ENCODE measurements at places on chromosomes 2 and 18. TPM values are rescaled to one million over a fixed set of nuclear protein-coding genes. Genes with fewer than 3 reads are reported as not detected.

DNA sequence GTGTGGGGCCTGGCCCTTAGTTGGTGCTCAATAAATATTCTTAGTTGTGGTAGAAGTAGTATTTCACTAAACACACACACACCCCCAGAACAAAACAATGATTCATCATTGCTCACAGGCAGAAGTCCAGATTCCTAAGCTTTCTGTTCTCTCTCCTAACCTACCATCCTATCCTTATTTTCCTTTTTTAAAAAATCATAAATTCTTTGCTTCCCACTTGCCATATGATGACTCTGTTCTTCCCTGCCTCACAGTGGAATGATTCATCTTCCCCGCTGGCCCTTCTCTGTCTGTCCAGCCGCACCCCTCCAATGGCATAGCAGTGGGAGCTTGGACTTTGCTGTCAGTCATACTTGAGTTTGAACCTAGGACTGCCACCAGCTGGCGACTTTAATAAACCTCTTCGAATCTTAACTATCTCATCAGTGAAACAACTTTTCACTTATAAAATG is 5.2 kb downstream of the EML6 start:
- DNase-seq, result no peak

DNA sequence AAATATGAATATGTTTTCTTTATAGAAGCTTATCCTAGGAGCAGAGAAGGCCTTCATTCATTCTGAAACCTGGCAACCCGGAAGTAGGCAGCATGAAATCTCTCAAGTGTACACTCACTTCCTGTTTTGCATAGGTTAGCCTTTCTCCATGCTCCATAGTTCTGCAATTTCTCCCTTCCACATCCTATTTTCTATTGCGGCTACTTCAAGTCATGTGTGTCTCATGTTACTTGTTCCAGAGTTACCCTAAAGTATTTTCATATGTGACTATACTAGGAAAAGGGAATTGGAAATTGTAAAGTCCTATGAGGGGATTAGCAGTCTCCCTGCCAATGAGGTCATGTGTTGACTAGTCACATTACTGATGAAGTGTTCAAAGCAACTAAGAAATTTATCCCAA is 320.6 kb downstream of the NCKAP5 start:
- DNase-seq, result no peak

DNA sequence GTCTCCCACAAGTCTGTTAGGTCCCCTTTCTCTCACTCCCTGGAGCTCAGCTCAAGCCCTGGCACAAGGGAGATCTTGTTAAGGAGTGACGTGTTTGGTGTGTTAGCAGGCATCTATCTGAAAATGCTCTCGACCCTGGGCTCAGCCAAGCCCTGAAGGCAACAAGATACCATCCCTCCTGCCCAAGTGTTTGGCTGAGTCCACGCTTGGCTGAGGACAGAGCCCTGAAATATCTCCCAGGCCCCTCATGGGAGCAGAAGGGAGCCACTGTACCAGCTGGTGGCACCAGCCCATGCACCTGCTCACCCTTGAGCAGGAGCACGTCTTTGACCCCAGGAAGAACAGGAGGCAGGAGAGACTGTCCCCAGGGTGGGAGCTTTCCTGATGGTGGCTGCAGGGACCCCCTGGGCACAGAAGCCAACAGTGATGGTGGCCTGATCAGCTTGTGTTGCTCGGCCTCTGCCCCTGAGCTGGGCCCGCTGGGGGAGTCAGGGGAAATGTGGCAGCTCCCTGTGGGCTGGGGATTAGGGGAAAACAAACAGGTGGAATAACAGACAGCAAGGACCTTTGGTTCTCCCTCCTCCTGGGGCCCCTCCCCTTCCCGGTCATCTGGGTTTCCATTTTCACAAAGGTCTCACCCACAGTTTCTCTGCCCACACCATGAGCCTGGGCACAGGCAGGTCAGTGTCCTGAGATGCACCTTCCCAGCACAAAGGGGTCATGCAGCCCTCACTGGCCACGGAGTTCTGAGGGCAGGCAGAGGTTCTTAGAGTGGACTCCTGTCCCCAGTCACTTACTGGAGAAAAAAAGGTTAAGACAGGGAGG is 91.6 kb downstream of the RHOB start:
- peak; percentile 32 for DNase-seq

DNA sequence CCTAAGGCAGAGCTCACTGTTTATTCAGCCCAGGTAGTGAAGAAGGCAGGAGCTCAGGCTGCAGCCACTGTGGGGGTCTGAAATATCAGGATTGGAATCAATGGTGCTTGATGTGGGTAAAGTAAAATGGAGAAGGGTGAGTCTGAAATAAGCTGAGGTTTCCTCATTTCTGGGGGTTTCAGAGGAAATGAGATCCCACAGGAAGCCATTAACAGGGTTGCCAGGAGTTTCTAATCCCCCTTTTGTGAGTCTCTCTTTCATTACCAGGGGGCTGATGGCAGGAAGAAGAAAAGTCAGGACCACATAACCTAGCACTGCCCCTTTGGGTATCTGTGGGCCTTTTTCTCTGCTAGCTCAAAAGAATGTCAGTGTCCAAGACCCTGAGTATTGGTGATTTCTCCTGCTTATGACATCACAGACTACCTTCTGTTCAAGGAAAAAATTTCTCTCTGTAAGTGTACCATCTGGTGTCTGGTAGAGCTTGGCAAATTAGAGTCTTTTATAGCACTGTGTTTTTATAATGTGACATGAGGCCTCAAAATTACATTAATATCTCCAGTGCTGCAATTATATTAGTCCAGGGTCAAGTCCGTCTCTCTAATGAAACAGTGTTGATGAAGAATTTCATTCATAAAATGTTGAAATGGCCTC is 56.0 kb downstream of the LBH start:
- no peak for DNase-seq

The CD28 gene
- total RNA-seq, result 7.4 TPM

DNA sequence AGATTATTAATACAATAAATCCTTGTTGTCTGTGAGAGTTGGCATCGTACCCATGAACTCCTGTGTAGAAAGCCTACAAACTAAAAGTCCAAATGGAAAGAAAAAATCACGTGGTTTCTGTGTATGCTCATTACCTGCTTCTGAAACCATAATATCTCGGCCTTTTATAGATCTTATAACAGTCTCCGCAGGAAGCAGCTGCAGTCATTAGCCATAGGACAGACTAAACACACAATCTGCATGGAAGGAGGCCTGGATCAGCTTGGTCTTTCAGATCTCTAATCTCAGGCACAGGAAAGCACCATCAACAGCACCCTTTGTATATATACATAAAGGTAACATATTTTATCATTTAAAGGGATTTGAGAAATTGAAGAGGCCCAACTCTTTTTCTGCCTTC is 508.9 kb upstream of the TCF4 start:
- DNase-seq, result no peak

GRCh38 chr2:172870396-172870795 is 134.8 kb downstream of the RAPGEF4 start:
- DNase-seq, result no peak

DNA sequence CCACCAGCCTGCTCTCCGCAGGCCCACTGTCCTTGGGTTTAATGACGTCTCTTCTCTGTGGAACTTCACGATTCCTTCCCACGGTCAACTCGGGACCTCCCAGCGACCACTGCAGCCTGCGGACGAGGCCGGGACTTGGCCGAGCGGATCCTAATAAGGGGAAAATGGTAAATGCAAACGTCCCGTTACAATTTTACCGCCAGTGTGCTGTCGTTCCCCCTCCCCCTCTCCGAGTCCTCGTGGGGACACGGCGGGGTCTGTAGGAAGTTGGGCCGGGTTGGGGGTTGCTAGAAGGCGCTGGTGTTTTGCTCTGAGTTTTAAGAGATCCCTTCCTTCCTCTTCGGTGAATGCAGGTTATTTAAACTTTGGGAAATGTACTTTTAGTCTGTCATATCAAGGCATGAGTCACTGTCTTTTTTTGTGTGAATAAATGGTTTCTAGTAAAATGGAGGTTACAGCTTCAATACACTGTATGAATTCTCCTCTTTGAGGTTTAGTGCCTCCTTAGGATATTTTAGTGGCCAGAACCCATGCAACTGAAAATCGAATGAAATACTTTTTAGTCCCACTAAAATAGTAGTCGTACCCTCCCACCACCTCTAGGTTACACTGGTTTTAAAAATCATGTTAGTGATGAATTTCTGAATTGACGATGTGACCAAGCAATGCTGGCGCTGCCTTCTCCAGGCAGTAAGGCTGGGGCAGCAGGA is 2.3 kb downstream of the HOXD11 start:
- no peak for DNase-seq

DNA sequence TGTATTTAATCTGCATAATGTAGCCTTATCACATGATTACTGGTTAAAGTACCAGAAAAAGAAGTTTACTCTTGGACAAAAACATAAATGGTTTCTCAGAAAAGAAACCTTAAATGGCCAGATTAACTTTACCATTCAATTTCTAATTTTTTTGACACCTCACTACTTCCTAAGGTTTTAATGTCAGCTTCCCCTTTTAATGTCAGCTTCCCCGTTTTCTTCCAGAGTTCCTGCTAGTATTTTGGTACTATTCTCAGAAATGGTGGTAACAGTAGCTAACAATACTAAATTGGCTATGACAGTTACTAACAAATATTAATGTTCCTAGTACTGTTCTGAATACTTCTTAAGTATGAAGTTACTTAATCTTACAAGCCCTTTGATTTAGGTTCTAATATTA is 22.4 kb upstream of the SLC8A1 start:
- DNase-seq, result no peak

DNA sequence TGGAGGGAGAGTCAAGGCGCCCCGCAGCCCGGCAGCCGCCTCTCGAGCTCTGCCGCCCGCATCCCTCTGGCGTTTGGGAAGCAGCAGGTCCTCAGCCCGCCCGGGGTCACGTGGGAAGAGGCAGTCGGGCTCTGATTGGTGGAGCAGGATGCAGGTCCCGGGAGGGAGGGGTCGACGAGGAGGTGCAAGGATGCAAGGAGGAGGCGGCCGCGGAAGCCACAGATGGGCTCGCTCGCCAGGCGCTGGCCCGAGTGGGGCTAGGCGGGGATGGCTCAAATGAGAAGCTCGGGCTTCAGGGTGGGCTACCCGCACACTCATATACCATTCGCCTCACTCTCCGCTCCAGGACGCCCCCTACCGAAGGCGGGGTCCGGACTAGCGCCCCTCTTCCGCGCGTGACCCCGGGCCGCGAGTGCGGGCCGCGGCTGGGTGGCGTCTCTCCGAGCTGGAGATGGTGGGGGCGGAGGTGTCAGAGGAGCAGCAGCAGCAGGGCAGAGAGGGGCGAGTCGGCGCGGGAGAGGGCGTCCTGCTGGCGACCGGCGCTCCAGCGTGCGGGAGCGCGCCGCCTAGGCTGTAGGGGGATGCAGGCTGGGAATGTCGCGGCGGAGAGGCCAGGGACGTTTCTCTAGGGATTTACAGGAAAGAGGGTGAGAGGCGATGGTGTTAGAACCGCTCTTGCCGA is at the start of gene TMEFF2:
TMEFF2 (minus strand) TSS at position 68 of the 682 bp plus-strand sequence. CDS start 409 bp downstream, outside the sequence.
- peak; percentile 59 for DNase-seq

The EVX2 gene
- not detected for total RNA-seq

GRCh38 chr2:13353083-13353482 is 636.3 kb downstream of the TRIB2 start:
- no peak for DNase-seq

The SERPINB11 gene
- not detected for total RNA-seq

DNA sequence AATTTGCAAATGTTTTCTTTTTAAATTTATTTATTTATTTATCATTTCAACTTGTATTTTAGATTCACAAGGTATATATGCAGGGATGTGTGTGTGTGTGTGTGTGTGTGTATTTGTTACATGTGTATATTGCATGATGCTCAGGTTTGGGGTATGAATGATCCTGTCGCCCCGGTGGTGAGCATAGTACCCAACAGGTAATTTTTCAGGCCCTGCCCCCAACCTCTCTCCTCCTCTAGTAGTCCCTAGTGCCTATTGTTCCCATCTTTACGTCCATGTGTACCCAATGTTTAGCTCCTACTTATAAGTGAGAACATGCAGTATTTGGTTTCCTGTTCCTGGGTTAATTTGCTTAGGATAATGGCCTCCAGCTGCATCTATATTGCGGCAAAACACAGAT is 33.0 kb upstream of the KIF5C start:
- no peak for DNase-seq

The RSAD2 gene
- 4.9 TPM for total RNA-seq

GRCh38 chr2:61456070-61456745 is 14.7 kb downstream of the USP34 start:
- DNase-seq, result no peak

DNA sequence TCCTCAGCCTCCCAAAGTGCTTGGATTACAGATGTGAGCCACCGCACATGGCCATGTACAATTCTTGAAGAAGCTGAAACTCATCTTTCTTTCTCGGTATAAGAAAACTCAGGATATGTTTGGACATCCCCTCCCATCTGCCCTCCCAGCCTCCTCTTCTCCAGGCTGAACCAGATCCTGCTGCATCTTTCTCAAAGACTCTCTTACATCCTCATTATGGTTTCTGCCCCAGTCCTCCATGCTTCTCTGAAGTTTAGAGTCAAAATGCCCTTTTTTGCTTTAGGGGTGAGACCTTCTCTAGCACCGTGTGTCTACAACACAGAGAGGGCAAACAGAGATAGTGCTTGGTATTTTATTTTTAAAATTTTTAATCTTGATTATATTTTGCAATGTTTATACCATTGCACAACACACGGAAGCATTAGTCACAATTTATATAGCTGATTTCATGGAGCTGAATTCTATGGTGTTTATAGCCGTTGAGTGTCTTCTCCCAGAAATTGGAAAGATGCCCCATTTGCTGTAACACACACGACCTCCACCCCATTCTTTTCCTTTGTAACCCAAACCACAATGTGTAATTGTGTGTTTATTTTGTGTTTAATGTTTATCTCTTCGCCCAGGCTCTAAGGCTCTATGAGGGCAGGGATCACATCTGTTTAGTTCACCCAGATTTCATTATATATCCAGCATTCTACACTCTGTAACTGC is 206.0 kb upstream of the TNP1 start:
- no peak for DNase-seq

- no peak for DNase-seq
Observed at GRCh38 chr18:77049938-77050337, 82.6 kb downstream of the MBP start.

- no peak for DNase-seq
Observed at GRCh38 chr2:236073867-236074655, 94.1 kb downstream of the GBX2 start.

GRCh38 chr2:106205488-106205887 is 11.4 kb upstream of the UXS1 start:
- DNase-seq, result no peak

DNA sequence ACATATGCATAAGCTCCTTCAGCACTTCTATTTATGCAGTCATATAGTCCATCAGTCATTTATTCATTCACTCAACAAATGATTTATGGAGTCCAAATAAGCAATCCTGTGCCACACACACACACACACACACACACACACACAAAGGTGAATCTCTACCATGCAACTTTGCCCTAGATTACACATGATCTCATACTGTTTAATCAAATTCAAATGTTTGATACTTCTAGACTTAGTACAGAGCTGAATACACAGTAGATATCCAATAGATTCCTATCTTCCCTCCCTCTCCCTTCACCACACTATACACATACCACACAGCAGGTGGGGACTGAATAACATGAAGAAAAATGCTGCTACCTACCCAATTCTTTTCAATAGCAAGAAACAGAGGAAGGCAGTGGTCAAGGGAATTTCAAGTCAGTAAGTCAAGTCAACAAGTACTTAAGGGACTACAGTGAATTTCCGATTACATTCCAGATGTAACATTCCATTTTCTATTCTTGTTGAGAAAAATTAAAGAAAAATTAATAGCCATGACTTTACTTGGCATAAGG is 65.4 kb downstream of the EPG5 start:
- no peak for DNase-seq

Measured in aorta (tissue), 5 donors.